NCI-H1417 treated with DMSO at 0.1 percent for 48 hours (cell line): ENCODE measurements at places on chromosomes 12 and 14.

- DNase-seq: no peak
Measured at GRCh38 chr12:10283027-10283426, 24.6 kb upstream of the KLRD1 start.

DNA sequence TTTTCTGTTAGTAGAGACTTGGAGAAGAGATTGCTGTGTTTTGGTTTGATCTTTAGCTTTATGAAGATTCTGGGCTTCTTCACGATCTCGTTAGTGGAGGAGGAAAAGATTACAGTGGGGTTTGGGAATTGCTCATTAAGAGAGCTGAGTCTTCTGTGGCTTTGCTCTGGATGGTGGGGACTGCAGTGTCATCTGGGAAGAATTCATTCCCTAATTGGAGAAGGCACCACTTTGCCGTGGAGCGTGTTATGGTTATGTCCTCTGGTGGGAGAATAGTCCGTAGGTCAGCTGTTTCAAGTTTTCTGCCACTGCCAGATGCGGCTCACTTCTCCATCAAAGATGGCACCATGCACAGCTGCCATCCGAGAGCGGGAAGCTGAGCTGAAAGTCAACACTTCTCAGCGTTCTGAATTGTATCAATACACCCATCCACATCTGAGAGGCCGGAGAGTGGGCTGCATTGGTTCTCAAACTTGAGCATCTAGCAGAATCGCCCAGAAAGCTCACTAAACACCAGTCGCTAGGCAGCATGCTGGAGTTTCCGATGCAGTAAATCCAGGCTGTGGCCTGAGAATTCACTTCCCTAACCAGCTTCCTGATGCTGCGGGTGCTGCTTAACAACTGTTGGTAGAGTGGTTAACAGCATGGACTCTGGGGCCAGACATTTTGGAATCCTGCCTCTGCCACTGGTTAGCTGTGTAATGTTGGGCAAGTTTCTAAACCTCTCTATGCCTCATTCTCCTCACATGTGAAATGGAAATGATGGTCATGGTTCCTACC is 117.8 kb downstream of the PLXNC1 start:
- DNase-seq: no peak

DNA sequence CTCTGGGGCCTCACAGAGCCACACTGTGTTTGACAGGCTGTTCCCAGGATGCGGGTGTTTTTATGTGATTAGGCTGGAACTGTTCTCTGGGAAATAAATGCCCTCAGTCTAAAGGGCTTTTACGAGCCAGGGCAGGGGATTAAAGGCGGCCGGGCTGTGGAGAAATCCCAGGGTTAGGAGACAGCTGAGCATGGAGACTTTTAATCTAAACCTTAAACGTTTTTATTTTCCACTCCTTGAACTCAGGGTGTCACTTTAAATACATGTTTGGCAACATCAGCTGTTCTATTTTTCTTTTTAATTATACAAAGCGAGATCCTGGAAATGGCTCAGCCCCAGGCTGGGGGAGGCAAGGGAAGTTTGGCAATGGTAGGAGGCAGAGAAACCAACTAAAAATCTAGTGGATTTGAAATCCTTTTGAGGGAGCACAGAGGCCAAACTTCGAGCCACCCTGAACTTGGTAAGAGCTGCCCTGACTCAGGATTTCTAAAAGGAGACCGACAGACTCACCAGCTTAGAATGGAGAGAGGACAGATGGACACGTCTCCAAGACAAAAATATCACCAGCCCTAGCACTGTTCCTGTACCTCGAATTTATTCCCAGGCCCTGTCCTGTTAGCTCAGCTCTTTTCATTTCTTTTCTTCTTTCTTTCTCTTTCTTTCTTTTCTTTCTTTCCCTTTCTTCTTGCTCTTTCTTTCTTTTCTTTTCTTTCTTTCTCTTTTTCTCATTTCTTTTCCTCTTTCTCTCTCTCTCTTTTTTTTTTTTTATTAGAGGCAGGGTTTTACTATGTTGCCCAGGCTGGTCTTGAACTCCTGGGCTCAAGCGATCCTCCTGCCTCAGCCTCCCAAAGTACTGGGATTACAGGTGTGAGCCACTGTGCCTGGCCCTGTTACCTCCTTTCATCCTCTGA is 15.8 kb upstream of the ORAI1 start:
- DNase-seq: no peak

DNA sequence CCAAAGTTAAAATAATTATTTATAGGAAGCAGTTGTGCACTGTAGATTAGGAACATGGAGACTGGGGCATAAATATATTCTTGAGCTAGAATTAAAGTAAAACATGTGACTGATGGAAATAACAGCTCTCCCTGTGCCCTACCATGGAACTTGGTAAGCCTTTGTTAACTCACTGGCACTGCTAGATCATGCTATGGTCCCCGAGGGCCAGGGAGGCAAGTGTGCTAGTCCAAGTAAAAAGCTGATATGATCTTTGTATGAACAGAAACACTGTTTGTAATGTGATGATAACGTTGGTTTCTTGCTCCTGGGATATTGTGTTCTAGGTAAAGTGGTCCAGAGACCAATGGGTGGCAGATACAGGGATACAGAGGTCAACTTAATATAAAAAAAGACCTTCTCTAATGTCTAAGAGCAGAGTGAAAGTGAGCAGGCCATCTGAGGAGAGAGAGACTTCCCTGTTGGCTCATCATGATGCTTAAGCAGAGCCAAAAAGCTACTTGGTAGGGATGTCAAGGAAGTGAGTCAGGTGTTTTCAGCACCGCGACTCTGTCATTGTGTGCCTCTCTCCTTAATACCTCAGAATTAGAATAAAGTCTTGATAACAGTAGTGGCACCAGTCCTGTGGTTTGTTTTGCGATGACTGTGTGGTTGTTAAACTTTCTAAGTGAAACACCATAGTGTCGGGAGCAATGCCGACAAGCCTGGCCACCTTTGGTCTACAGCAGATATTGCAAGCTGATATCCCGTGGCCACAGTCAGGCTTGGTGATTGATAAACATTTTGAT is 27.6 kb downstream of the BICD1 start:
- DNase-seq: no peak

DNA sequence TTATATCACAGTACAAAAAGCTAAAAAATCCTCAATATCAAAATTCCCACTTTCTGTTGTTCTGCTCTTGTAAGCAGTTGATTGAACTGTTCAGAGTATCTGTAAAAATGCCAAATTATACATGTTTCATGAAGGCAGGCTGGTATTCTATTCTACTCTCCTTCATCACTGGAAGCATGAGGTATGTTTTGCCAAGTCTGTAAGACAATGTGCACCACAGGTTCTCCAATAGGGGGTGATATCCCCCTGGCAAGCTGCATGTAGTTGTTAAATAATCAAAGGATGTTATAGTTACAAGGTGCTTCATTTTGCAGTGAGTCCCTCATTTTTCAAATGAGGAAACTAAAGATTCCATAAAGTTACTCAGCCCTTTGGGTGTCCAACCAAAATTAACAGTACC is 15.1 kb upstream of the NEK9 start:
- no peak for DNase-seq

DNA sequence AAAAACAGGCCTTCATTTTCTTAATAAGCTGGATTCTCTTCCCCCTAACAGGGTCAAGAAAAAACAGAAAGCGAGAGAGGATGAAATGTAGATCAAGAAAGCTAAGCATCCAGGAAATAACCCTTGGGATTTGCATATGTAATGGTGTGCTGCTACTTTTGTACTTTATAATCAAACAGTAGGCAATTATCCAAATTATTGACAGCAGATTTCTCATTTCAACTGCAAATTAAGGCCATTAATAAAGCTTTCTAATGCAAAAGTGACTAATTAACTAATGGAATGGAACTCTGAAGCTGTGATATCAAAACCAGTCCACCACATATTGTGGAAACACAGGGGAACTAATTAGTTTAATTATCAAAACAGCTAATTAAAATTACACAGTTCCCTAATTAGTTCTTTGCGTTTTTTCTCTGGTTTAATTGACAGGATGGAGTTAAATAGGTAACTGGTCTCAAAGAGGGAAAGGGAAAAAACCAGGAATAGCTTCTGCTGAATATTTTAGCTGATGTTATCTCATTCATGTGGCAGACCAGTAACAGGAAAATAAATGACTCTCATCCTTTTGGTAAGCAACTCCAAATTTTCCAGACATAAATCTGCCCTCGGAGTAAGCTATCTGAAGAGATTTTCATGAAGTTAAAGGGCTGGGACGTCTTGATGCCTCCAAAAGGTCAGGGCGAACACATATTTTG is 182.7 kb upstream of the LMO3 start:
- DNase-seq: no peak

GRCh38 chr14:43249116-43249515 is 1258.0 kb downstream of the FSCB start:
- DNase-seq: no peak

- no peak for DNase-seq
Measured at GRCh38 chr12:13100605-13100881, 2.9 kb downstream of the GSG1 start.

DNA sequence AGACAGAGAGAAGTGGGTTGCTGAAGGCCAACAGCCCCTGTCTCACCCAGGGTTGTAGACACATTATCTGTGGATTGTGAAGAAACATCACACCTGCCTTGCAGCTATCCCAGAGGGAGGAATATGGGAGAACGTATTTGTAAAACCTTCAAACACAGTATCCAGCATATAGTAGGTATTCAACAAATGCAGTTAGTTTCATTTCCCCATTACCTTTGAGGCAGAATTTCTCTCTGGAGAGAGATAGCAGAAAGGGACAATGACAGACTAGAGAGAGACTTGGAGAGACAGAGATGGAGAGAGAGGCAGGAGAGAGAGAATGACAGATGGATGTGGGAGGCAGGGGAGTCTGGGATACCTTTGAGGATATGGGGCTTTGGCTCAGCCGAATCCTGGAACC is 62.0 kb downstream of the WSCD2 start:
- DNase-seq: no peak

DNA sequence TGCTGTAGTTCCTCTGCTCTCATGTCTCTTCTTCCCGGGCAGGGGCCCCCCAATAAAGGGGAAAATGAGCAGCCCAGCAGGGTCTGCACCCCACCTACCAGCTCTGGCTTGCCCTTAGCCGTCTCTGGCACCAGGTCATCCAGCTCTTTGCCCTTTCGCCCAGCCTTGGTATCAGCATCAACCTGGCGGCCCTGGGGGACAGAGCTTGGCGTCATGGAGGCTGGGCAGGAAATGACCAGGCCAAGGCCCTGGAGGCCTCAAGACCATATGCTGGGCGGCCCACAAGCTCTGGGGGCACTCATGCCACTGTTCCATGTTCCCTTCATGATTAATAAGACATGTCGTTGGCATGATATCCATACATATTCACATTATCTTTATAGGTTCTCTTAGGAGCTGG is 14.7 kb downstream of the MYL6 start:
- no peak for DNase-seq

- DNase-seq: no peak
Measured at GRCh38 chr12:28446031-28446430, 255.8 kb downstream of the CCDC91 start.

DNA sequence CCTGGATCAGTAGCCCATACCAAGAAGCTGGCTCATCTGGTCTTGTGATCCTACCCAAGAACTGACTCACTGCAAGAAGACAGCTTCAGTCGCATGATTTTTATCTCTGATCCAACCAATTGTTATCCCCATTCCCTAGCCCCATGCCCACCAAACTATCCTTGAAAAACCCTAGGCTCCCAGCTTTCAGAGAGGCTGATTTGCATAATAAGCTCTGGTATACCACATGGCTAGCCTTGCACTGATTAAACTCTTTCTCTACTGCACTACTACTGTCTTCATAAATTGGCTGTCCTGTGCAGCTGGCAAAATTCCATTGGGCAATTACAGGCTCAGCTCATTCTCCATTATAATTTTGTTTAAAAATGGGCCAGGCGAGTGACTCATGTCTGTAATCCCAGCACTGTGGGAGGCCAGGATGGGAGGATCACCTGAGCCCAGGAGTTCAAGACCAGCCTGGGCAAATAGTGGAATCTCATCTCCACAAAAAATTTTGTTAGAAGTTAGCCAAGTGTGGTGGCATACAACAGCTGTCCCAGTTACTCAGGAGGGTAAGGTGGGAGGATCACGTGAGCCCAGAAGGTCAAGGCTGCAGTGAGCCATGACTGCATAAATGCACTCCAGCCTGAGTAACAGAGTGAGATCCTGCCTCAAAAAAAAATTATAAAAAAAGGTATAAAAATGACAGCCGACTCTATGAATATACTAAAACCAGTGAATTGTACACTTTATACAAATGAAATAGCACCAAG is 76.7 kb upstream of the EIF5 start:
- no peak for DNase-seq

GRCh38 chr14:68143341-68143841 is 323.8 kb downstream of the RAD51B start:
- no peak for DNase-seq

- no peak for DNase-seq
Measured at GRCh38 chr14:85178864-85179263, 351.1 kb upstream of the FLRT2 start.

DNA sequence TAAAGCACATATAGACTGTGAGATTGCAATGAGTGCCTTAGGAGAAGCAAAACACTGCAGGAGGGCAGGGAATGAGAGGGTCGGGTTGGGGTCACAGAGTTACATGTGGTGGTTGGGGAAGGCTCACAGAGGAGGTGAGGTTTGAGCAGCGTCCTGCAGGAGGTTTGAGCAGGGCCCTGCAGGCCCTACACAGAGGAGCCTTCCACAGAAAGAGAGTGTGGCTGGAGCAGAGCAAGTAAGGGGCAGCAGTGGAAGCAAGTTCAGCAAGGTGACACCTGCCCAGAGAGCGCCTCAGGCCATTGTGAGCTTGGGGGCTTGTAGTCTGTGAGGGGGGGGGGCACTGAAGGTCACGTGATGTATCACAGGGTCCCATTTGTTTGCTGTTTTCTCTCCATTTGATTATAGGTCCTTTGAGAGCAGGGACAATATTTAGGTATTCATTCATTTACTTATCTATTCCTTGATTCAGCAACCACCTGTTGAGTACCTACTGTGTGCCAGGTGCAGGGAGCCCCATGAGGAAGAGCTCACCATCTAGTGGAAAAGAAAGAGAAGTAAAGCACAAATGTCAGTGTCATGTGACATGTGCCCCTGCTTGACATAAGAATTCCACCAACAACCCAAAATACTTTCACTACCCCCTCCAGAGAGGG is 56.6 kb downstream of the GALNT16 start:
- DNase-seq: no peak

DNA sequence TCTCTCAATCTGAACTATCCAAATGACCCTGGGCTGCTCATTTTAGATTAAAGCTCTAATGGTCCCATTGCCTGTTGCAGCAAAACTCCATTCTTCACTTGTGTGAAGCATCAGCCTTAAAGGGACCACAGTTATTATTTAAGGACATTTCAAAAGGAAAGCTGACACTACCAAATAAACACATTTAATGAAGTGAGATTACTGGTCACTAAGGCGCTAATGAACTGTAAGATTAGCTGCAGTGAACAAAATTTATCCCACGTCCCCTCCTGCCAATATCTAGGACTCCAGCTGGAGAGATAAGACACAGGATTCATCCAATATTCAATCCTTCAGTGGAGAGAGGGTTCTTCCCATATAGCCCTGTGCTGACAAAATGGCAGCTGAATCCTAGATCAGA is 1029.2 kb upstream of the SEL1L start:
- DNase-seq: no peak
